Psoas muscle (tissue), 8 donors: ENCODE measurements at places on chromosomes 5 and 9. TPM values are rescaled to one million over a fixed set of nuclear protein-coding genes. Genes with fewer than 3 reads are reported as not detected.
A peak's percentile ranks its signal among the peaks of the same experiment; 100 is the strongest.

- DNase-seq = peak; percentile 83
Observed at GRCh38 chr5:159094745-159095144, 5.0 kb downstream of the EBF1 start.

DNA sequence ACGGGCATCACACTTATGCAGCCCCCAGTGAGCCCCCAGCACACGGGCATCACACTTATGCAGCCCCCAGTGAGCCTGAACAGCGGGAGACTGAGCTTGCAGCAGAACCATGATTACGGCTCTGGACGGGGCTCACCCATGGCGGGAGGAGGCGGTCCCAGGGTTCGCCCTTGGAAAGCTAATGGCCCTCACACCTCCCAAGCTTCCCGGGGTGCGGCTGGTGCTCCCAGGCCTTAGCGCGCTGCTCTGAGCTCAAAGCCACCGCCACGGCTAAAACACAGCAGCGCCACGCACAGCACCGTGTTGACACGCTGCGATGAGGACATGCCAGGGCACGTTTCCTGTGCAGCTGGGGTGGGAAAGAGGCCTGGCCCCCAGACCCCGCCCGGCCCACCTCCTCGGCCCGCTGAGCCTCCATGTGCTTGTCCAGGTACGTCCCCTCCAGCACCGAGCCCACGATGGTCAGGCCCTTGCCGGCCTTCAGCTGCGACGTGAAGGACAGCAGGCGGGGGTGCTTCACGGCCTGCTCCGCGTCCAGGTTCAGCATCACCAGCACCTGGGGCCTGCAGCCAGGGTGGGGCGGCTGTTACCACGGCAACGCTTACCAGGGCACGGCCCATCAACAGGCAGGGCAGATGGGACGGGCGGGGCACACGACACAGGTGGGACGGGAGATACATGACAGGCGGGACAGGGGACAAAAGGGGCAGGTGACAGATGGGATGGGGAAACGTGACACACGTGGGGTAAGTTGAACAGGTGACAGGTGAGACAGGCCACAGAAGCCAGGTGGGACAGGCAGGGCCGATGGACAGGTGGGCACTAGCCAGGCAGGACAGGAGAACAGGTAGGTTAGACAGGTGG, 38.4 kb downstream of the SLC12A7 start:
- no peak for DNase-seq

DNA sequence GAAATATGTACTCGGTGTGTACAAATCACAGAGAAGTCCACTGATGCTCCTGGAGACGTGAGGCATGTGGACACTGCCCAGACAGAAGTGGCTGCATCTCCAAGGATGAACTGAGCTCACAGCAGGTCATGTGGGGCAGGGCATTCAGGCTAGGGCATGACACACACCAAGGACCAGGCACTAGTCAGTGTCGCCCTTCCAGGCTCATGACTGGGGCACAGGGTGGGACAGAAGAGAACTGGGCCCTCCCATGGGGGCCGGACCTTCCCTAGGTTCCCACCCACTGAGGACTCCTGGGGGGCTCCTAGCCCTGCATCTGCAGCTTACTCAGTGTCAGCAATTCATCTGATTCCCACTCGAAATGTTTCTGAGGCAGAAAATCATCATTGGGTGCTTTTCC, 256.8 kb upstream of the IRX4 start:
- no peak for DNase-seq

DNA sequence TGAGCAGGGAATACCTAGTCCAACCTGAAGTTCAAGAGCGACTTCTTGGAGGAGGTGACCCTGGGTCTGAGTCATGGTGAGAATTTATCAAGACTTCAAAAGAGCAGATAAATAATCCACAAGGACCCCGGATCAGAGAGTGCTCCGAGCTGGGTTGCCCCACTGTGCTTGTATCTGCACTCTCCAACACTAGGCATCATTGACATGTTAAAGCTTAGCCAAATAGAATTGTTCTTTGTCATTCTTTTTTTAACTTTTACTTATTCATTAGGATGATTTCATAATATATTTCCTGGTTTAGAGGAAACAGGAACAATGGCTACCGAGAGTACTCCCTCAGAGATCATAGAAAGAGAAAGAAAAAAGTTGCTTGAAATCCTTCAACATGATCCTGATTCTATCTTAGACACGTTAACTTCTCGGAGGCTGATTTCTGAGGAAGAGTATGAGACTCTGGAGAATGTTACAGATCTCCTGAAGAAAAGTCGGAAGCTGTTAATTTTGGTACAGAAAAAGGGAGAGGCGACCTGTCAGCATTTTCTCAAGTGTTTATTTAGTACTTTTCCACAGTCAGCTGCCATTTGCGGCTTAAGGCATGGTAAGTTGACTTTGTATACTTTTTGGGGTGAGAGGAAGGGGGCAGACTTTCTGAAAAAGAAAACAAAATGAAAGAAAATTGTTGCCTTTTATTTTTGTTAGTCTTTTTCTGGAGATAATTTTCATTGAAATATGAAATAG, at the start of gene CARD6:
Gene CARD6 (plus strand): TSS at position 300 of the 738 bp plus-strand sequence. CDS start 16 bp downstream, at position 316.
- DNase-seq = no peak

DNA sequence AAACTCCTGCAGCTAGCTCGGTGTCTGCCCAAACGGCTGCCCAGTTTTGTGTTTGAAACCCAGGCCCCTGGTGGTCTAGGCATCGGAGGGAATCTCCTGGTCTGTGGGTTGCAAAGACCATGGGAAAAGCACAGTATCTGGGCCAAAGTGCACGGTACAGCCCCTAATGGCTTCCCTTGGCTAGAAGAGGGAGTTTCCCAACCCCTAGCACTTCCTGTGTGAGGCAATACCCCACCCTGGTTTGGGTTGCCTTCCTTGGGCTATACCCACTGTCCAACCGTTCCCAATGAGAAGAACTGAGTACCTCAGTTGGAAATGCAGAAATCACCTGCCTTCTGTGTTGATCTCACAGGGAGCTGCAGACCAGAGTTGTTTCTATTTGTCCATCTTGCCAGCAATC, 41.8 kb downstream of the CAVIN4 start:
- DNase-seq = no peak

PCDHB3 gene
- 0.82 TPM for polyA plus RNA-seq

PTPRD gene
- 0.48 TPM for polyA plus RNA-seq
